ENCODE measurements at places on chromosomes 16 and 17.

DNA sequence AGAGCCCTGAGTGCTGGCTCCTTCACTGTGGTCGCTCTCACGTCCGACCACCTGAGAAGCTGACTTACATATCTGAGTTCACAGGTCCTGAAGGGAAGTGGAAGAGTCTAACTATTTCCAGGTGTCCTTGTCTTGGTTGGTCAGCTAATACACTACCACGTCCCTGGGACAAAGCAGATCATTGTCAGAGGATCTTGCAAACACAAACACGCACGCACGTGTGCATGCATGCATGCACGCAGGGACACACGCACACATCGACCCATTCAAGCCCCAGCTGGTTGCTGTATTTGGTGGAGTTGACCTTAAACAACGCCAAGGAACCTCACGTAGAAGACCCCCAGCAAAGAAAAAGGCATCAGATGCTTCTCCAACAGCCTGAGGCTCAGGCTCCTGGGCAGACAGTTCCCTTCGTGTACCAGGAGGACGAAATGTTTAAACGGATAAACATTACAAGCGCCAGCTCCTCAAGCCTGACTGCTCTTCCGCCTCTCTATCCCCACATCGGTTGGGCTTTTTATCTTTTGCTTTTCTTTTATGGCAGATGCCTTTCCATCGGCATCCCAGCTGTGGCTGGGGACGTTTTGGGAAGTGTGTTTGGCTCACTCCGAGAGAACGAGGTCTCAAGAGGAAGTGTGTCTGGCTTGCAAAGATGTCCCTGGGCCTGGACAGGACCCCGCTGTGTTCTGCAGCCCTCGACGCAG lies 95.8 kb downstream of the TBC1D16 start:
- DNase-seq = no peak

DNA sequence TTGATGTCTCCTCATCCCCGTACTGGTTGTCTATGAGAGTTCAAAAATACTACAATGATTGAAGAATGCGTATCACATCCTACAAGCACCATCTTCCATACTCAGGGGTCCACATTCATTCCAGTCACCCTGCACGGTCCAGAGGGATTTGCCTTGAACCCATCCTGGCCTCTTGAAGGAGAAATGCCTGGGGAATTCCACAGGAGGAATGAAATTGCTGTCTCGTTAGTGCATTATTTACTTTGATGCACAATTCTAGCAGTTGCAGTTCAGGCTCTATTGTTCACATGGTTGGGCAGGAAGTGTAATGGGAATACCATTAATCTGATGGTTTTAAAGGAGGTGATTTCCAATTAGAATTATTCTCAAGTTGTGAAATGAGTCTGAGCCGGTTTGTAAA lies 369.1 kb upstream of the XYLT1 start:
- DNase-seq = no peak

DNA sequence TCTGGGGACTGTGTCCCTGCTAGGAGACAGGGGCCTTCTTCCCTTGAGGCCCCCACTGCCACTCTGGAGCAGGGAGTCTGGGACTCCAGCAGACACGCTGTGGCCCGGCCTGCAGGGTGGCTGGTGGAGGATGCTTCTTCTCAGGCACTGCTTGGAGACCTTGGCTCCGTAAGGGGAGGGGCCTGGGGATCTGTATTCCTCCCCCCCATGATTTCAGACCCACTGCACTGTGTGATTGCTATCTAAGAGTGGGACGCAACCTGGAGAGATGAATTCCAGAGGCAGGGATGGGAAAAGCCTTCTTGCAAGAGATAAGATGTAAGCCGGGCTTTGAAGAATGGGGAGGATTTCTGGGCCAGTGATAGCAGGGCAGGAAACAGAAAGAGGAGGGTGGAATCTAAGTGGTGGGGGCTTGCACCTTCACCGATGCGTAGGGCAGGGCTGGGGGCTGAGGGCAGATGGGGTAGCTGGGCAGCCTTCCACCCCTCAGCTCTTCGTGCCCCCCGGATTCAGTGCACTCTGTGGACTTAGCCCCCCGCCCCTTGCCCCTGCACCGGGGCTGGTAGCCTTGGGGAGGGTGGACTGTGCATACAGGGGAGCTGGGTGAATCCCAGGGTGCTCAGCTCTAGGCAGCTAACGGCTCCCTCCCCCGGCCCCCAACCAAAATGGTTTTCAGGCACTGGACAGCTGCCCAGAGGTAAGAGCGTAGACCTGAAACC lies 5.2 kb upstream of the GSE1 start:
- no peak for DNase-seq

DNA sequence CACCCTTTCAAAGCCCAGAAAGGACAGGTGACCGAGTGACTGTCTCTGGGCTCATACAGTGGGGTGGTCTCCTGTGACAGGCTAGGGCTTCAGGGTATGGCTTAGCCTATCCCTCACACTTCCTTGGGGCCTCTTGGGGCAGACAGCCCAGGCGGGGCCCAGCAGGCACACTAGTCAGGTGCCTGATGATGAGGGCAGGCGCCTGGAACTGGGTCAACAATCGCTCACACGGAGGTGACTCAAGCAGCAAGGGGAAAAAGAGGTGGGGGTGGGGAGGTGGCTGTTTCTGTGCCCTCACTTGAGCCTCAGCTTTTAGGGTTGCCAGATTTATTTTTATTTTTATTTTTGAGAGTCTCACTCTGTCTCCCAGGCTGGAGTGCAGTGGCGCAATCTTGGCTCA lies 6.4 kb upstream of the GRN start:
- DNase-seq = no peak

DNA sequence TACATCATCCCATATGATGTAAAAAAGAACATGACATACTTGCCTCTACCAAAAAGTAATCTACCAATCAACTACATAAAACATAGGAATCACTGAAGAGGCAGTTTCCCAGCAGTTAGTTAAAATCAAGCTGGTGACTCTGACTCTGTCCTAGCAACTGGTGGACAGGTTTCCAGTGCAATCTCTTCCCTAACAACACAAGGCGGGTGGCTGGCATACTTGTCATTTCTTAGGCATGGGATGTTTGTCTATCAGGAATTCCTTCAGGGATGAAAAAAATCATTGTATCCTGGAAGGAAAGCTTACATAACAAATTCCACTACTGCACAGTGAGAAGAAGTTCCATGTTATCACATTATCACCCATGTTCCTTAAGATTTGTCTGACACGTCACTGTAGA lies 50.9 kb downstream of the HELZ start:
- no peak for DNase-seq

DNA sequence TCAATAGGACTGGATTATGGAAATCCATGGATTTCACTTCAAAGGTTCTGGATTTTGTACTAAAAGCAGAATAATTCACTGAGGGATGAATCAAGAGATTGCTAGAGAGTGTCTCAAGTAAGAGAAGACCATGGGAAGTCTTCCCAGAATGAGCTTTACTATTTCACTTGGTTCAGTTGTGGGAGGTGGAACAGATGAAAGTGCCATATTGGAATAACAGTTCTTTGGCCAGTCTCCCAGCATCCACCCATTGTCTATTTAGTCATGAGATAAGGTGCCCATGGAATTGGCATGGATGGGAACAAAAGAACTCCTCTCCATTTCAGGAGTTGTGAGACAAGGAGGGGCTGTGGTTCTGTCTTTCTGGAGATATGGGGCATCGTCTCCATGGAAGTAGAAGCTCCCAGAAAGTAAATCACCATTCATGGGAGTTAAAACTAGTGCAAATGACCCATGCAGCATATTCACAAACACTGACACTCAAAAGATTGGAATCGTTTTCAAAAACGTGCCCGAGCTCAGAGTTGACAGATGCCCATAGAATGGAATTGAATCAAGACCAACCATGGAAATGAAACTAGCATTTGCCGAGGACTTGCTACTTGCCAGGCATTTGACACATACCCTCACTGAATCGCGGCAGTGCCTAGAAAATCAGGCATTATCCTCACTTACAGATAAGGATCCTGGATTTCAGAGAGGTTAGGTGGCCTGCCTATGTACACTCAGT lies 36.2 kb upstream of the CLEC3A start:
- no peak for DNase-seq

DNA sequence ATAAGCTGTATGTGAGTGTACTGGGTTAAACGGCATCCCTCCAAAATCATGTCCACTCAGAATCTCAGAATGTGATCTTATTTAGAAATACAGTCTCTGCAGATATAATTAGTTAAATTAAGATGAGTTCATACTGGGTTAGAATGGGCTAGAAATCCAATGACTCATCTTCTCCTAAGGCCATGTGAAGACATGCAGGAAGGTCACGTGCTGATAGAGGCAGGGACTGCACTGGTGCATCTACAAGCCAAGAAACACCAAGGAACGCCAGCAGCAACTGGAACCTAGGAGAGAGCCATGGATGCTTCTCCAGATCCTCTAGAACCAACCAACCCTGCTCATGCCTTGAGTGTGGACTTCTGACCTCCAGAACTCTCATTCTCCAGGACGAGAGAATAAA lies 241.0 kb downstream of the XYLT1 start:
- DNase-seq = no peak

DNA sequence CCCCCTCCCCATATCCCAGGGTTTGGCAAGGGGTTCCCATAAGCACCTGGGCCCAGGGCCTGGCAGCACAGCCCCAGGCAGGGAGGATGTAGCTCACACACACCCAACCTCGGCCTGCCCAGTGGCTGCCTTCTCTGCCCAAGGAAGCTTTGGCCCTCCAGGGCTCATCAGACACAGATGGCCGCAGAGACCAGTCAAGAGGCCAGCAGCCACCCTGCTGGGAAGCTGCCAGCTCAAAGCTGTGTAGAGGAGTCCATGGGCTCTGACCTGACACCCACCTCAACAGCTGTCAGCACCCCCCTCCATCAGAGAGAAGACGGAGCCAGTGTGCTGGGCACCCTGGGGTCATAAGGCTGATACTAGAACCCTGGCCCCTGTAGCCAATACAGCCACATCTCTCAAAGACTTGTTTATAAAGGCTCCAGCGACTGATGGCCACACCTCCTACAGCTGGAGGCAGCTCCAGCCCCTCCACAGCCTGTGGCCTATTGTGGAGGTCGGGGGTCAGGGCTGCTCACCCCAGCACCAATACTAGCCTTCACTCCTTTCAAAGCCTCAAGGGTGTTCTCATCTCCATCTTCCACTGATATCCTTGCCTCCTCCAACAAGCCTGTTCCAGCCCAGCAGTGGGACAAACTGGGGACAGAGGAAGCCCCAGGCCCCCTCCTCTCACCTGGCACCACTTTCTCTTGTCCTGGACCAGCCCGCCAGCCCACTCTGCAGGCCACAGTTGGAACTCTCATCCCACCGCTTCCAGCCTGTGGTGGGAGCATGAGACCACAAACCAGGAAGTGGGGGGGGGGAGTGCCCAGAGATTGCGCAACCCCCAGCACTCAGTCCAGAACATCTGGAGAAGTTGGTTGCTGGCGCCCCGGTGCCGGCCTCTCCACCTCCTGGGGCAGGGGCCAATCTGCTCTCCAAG lies 2.2 kb upstream of the MPG start:
- DNase-seq = no peak

DNA sequence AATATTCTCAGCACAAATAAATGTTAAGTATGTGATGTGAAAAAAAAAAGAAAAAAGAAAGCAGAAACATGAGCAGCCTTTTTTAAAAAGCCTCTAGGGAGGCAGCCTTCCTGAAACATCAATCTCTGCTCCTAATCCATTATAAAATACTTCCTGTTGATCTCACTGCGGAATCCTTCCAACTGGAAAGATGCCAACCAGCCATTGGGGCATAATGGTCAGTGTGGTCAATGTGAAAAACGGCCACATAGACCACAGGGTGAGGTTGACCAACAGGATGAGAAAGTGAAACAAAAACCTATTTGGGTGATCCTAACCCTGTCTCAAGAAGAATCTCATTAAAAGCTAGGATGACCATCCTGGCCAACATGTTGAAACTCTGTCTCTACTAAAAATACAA lies 26.1 kb upstream of the ABCA8 start:
- DNase-seq = no peak

GRCh38 chr16:10408824-10409381 lies 23.0 kb downstream of the ATF7IP2 start:
- DNase-seq = no peak
